CD8-positive, alpha-beta T cell (primary cell): ENCODE measurements at places on chromosomes 3 and 15.

GRCh38 chr3:58214484-58215316 lies 3.9 kb upstream of the DNASE1L3 start:
- DNase-seq, result no peak

GRCh38 chr15:98923579-98923978 lies 84.0 kb downstream of the PGPEP1L start:
- no peak for DNase-seq

DNA sequence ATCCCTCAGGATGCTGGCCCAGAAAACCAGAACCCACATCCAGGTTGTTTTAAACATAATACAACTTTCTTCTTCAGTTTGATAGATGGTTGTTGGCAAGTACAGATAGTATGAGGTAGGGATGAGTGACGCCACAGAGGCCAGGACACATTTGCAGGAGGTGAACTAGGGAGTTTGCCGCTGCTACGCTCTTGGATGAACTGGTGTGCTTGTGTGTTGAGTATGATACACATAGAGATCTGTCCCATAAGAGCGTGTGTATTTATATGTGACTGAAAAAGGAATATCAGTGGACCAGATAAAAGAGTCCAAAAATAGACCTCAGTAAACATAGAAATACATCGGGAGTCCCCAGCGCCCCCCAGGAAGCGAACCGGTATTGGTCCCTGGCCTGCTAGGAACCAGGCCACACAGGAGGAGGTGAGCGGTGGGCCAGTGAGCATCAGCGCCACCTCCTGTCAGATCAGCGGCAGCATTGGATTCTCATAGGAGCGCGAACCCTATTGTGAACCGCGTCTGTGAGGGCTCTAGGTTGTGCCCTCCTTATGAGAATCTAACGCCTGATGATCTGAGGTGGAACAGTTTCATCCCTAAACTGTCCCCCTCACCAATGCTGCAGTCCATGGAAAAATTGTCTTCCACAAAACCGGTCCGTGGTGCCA lies 98.1 kb downstream of the LRRK1 start:
- DNase-seq, result no peak

GRCh38 chr3:70740071-70740470 lies 427.6 kb upstream of the MDFIC2 start:
- DNase-seq, result no peak

GRCh38 chr3:176571926-176572325 lies 625.4 kb downstream of the TBL1XR1 start:
- DNase-seq, result no peak
